ENCODE measurements at places on chromosomes 5 and 9.

- no peaks in the 10 kb centered on the region for H3K27me3 ChIP-seq
- H3K36me3 ChIP-seq, result no peaks in the 10 kb centered on the region
- H3K4me3 ChIP-seq, result no peak overlapping the region
- H3K4me1 ChIP-seq, result peaks cover 44% of the 10 kb centered on the region
These were observed 126.0 kb downstream of the SLIT3 start for GRCh38 chr5:169174923-169175322.

DNA sequence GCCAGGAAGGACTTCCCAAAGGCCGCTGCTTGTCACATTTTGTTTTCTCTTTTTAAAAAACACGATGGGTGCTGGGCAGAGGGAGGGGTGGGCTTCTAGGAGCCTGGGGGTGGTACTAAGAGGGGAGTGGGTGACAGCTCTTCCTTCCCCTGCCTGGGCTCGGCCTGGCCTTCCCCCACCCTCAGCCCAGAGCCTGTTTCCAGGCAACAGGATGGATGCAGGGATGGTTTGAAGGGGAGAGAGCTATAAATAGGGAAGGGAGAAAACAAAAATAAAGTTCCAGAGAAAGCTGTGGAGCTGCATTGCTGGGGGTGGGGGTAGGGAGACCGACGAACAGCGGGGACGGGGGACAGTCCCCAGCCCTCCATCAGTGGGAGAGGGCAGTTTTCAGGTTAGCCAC lies 6.6 kb upstream of the GPRIN1 start:
- no peaks in the 10 kb centered on the region for H3K36me3 ChIP-seq
- H3K4me3 ChIP-seq, result no peak overlapping the region
- no peak for DNase-seq
- H3K27ac ChIP-seq, result no peak overlapping the region
- peaks cover 18% of the 10 kb centered on the region for H3K4me1 ChIP-seq
- H3K27me3 ChIP-seq, result peaks cover 3% of the 10 kb centered on the region

DNA sequence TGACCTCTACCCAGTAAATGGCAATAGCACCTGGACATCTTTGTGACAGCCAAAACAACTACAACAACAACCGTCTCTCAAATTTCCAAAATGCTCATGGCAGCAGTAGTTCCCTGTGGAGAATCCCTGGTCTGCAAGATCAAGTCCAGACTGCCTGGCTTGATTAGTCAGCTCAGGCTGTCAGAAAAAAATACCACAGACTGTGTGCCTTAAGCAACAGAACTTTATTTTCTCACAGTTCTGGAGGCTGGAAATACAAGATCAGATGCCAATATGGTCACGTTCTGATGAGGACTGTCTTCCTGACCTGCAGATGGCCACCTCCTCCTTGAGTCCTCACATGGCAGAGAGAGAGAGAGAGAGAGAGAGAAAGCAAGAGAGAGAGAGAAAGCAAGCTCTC lies 52.3 kb upstream of the MOCS2 start:
- H3K4me3 ChIP-seq, result no peak overlapping the region
- H3K36me3 ChIP-seq, result no peaks in the 10 kb centered on the region
- H3K27ac ChIP-seq, result no peak overlapping the region
- DNase-seq, result no peak
- peaks cover 10% of the 10 kb centered on the region for H3K4me1 ChIP-seq

DNA sequence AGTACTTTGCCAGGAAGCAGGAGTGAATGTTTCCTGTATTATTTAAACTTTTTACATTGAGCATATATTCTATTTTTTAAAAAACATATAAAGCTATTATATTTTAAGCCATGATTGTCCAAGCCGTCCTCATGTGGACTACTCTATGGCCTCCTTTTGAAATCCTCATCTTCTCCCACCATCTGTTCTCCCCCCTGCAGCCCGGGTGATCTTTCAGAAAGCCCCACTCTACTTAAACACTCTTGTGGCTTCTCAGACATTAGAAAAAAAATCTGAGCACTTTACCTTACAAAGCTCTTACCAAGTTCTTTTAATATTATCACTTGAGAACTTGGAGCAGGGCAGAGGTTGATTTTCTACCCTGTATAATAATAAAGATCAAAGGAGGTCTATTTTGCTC lies 95.4 kb downstream of the CAVIN4 start:
- no peaks in the 10 kb centered on the region for H3K36me3 ChIP-seq
- H3K27me3 ChIP-seq, result no peaks in the 10 kb centered on the region
- no peaks in the 10 kb centered on the region for H3K4me1 ChIP-seq
- no peak overlapping the region for H3K27ac ChIP-seq

DNA sequence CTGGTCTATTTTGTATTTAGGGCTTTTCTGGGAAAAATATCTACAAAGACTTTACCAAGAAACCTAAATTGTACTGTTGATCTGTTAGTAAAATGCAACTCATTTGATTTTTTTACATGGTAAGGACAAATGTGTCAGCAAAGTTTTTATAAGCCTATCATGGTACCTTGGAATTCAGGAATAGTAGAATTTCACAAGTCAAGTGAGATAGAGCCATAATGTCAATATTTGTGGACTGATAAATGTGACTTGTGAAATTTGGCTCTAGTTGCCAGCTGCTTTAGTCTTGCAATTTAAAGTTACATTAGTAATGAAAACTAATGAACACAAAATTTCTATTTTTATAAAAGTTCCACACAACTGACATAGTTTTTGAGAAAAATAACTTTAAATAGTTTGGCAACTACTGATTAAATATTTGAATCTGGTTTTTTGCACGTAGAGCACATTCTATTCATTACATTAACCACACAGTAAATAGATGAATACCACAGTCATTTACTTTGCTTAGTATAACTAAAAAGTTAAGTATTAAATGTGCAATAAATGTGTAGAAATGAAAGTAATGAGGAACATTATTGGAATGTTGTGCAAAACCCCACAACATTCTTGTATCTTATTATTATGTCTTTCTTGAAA lies 41.2 kb upstream of the RIOK2 start:
- H3K4me3 ChIP-seq, result no peak overlapping the region
- no peaks in the 10 kb centered on the region for H3K27me3 ChIP-seq
- no peaks in the 10 kb centered on the region for H3K36me3 ChIP-seq
- DNase-seq, result no peak
- H3K27ac ChIP-seq, result no peak overlapping the region

GRCh38 chr5:94748212-94748611 lies 129.7 kb downstream of the SLF1 start:
- no peak for DNase-seq
- H3K4me1 ChIP-seq, result no peaks in the 10 kb centered on the region
- no peaks in the 10 kb centered on the region for H3K36me3 ChIP-seq
- H3K27ac ChIP-seq, result no peak overlapping the region
- no peak overlapping the region for H3K4me3 ChIP-seq

DNA sequence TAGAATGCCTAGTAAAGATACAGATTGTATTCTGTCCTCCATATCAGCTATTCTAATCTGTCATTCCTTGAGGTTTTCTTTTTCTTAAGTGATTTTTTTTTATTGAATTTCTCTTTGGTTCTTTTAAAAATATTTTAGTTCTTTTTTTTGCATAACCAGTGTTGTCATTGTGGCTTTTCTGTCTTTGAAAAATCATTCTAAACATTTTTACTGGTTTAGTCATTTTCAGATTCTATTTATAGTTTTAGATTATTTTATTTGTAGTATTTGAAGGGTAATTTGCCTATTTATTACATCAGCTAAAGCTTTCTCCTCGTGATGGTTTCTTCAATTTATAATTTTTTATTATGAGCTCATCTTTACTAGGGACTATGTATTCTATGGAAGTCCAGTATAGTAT lies 78.1 kb downstream of the NDUFAF2 start:
- H3K27me3 ChIP-seq, result no peaks in the 10 kb centered on the region
- no peak for DNase-seq
- no peaks in the 10 kb centered on the region for H3K36me3 ChIP-seq
- H3K4me3 ChIP-seq, result no peak overlapping the region
- peaks cover 3% of the 10 kb centered on the region for H3K4me1 ChIP-seq

DNA sequence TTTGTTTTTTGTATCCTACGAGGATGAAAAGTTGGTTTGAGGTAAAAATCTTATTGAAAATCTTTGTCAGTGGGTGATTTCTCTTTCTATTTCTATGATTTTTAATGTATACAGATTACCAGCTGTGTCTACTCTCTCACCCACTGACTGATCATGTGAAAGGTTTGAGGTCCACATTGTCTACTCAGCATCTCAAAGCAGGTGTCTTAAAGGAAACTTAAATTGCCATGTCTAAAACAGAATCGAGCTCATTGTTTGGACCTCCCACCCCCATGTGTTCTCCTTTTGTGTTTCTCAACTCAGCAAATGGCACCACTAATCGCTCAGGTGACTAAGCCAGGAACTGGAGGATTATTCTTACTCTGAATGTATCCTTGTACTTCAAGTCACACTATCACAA lies 121.5 kb downstream of the YTHDC2 start:
- no peaks in the 10 kb centered on the region for H3K4me1 ChIP-seq
- DNase-seq, result no peak
- H3K36me3 ChIP-seq, result no peaks in the 10 kb centered on the region
- no peaks in the 10 kb centered on the region for H3K27me3 ChIP-seq
- no peak overlapping the region for H3K27ac ChIP-seq

- H3K4me1 ChIP-seq, result no peaks in the 10 kb centered on the region
- no peaks in the 10 kb centered on the region for H3K27me3 ChIP-seq
- no peak overlapping the region for H3K4me3 ChIP-seq
- no peaks in the 10 kb centered on the region for H3K36me3 ChIP-seq
- DNase-seq, result no peak
- H3K27ac ChIP-seq, result no peak overlapping the region
These were observed 339.5 kb downstream of the PDE4D start for GRCh38 chr5:59553992-59554391.

- no peak for DNase-seq
- H3K36me3 ChIP-seq, result no peaks in the 10 kb centered on the region
- no peaks in the 10 kb centered on the region for H3K4me1 ChIP-seq
These were observed 30.6 kb downstream of the BAAT start for GRCh38 chr9:101354143-101354764.

Measured in tibial artery (tissue), 4 donors.